ENCODE measurements at places on chromosomes 5 and 9.

DNA sequence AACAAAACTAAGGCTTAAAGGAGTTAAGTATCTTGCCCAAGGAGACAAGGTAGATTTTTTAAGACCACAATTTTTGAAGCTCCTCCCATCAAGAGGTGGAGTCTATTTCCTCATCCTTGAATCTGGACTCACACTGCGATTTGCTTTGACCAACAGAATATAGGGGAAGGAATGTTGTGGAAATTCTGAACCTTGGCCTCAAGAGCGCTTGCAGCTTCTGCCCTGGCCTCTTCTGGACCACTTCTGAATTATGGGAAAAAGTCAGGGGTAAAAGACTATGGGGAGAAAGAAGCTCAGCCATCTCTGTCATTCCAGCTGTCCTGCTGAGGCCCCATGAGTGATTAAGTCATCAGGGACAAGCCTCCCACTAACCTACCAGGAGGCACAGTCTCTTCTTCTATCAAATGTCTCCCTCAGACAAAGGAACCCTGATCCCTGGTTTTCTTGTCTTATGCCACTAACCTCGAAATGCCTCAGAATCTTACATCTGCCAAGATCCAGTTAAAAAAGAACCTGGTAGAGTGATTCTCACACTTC, 25.9 kb downstream of the MAPKAP1 start:
- no peak for DNase-seq

- no peak for DNase-seq
Measured at GRCh38 chr5:11007269-11007870, 246.3 kb upstream of the DAP start.

DNA sequence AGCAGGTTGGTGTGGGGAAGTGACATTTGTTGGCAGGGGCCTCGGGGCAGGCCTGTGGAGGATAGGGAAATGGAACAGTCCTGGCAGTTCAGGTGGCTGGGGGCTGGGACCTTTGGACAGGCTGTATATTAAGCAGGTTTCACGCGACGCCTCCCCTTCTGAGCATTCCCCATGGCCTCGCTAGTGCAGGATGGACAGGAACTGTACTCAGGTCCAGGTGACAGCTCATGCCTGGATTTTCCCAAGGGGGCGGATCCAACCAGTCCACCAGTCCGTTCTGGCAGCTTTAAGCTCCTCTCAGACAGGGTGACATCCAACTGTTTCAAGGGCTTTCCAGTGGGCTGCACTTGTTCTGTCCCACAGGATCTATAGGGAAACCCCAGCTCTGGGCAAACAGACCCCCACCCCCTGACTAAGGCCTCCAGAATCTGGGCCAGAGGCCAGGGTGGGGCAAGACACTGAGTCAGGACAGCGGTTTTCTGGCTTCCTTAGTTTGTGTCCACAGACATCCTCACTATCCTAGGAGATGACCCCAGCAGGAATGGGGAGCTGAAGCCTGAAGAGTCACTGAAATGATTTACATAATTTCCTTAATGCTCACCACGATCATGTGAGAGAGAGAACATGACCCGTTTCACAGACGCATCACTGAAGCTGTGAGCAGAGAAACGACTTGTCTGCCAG, 20.9 kb downstream of the CSF2 start:
- DNase-seq: no peak

- DNase-seq: peak; percentile 59
Measured at GRCh38 chr5:176995896-176996767, 10.4 kb downstream of the UIMC1 start.

- DNase-seq: no peak
Measured at GRCh38 chr9:114285166-114285867, 37.6 kb upstream of the ORM1 start.

DNA sequence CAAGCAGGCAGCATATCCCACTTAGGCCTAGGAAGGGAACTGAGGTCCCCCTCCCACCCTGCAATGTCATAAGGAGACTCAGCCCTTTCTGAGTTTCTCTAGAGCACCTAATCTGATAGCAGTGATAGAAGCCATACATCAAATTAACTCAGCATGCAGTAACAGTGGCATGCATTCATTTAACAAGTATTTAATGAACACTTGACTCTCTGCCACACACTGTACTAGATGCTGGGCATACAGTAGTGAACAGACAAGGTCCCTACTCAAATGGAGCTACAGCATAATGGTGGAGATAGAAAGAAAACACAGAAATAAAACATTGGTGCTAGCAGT, 58.6 kb downstream of the SLC22A5 start:
- no peak for DNase-seq

- DNase-seq: no peak
Measured at GRCh38 chr9:4640027-4640426, 22.1 kb upstream of the PLPP6 start.

- DNase-seq: no peak
Measured at GRCh38 chr9:87592554-87593358, 95.1 kb downstream of the DAPK1 start.

DNA sequence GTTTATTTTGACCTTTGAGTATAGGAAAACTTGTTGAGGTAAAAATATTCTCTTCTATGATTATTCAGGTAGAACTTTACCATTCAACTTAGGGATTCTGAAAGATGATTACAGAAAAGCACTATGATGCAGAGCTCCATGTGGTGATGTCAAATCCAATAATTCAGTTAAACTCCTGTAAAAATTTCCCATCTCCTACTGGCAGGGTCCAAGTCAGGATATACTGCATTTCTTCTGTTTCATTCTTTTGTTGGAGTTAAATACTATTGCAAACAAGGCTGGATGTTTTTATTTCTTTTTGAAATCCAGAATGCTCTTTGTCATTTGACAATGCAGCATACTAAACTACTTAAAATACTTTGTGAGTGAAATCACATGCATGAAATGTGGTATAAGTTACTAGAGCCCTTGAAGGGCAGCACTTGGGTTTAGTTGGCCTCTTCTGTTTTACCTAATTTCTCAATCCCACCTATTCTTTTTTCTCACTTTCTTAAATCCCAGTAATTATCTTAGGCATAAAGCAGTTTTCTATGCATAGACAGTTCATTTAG, 204.5 kb downstream of the FBXL7 start:
- DNase-seq: no peak

DNA sequence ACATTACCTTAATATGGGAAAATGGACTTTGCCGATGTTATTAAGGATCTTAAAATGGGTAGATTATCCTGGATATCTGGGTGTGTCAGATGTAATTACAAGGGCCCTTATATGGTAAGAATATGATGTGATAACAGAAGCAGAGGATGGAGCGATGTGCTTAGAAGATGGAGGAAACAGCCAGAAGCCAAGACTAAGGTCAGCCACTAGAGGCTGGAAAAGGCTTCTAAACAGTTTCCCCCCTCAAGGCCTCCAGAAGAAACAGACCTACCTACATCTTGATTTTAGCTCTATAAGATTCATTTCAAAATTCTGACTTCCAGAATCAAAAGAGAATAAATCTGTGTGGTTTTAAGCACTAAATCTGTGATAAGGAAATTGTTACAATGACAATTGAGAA, 131.9 kb downstream of the CAAP1 start:
- DNase-seq: no peak

- DNase-seq: no peak
Measured at GRCh38 chr9:7094052-7094451, 336.3 kb downstream of the KDM4C start.

- DNase-seq: no peak
Measured at GRCh38 chr5:6838736-6839135, 125.5 kb downstream of the TENT4A start.

DNA sequence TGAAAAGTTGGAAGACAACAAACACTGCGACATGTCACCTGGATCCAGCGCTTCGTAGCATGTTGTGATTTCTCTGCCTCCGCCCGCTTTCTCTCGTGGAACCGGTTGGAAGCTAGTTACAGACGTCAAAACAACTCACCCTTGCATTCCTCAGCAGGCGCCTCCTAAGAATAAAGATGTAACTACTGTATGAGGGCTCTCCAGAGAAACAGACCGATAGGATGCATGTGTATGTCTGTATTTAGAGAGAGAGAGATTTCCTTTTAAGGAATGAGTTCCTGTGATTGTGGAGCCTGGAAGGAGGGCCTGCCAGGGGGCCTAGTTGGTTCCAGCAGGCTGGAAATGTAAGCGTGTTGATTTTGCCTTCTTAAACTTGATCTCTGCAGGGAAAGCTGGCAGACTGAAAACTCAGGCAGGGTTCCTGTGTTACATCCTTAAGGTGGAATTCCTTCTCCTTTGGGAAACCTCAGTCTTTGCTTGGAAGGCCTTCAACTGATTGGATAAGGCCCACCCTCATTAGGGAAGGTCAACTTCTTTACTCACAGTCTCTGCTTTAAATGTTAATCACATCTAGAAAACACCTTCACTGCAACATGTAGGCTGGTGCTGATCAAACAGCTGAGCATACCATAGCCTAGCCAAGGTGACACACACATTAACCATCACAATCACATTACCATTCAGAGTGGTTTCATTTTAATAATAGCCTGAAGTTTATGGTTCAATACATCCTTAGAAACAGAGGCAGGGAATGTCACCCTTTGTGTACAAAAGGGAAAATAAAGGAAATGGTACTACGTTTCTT, 163.8 kb downstream of the SYK start:
- no peak for DNase-seq

- DNase-seq: no peak
Measured at GRCh38 chr9:86112057-86112456, 12.7 kb upstream of the GOLM1 start.

GRCh38 chr5:119357808-119358529, 2.1 kb downstream of the TNFAIP8 start:
- no peak for DNase-seq

DNA sequence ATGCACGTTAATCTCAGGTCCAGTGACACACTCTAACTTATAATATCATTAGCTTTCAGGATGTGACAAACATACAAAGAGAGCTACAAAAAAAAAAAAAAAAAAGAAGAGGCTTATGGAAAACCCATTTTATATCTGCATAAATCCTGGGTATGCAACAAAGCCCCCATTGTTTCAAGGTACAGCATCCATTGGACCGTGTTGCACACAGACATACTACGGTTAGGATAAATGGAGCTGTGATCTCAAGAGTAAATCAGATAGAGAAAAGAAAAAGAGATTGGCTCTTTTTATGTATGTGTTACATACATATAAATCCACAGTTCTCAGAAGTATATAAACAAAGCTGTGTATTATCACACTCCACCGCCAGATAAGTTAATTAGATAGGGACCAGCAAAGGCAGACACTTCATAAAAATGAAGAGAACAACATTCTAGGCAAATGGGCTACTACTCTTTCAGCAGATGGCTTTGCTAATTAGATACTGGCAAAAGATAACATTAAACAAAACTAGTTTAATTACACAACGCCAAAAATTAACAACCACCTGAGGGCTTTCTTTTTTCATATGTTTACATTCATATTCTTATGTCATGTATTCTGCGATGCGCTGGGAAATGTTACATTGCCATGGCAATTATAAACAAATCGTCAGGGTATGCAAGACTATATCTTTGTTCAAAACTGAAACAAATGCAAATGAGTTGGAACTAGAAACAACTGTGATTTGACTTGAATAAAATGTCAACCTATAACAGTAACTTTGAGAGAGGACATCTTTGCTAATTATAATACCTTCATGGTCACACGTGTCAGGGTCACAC, 304.2 kb downstream of the SEMA5A start:
- no peak for DNase-seq

GRCh38 chr9:84794981-84795637, 125.6 kb downstream of the NTRK2 start:
- DNase-seq: no peak

DNA sequence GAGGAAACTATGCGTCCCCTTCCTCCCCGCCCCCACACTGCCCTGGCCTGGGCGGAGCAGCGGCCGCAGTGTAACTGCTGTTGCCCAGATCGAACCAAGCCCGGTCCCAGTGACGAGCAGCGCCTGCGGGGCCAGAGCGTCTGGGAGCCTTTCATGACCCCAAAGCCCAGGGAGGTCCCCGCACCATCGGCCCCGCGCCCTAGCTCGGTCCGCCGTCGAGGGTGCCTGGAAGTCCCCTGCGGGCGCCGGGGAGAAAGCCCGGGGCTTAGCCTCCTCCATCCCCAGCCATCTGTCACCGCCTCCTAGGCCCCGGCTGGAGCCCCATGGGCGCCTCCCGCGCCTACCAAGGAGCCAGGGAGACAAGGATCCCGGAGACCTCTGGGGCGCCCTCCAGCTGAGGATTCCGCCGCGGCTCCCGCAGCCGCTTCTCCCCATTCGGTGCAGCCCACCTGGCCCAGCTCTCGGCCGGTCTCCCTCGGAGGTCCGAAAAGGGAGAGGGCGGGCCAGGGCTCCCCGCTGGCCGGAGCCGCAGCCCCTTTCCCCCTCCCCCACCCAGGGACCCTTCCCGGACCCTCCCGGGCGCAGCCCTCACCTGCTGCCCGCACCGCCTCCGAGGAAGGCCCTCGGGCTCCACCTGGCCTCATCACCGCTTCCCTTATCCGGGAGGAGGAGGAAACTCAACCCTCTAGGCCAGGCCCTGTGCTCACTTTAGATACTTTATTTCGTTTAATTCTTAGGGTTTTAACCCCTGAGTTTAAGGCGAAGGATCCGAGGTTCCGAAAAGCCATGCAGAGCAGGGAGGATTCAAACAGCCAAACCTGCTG, 45.6 kb downstream of the APTX start:
- DNase-seq: no peak

- no peak for DNase-seq
Measured at GRCh38 chr9:10232352-10232930, 380.4 kb downstream of the PTPRD start.
